ENCODE measurements at places on chromosomes 2 and 18. TPM values are rescaled to one million over a fixed set of nuclear protein-coding genes. Genes with fewer than 3 reads are reported as not detected.

GRCh38 chr2:9594366-9595054, 36.3 kb downstream of the YWHAQ start:
- DNase-seq, result peak; percentile 43

DNA sequence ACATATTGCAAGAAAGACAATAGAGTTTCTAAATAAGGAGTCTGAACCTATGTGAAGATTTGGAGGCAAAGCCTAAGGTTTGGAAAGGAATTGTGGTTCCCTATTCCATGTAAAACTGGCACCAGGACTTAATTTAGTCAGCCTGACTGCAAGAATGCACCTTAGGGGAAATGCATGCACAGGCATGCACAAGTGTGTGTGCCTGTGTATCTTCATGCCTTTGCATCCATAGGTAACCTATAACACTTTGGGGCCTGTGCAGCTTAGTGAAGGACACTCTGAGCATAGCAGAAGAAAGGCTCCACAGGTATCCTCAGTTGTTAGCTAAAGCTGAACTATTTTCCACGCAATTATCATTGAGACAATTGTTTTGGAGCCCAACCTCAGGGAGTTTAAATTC, 73.4 kb downstream of the RPRM start:
- no peak for DNase-seq

GRCh38 chr2:223901854-223902253, 43.3 kb downstream of the WDFY1 start:
- DNase-seq, result no peak

- DNase-seq, result no peak
Observed at GRCh38 chr2:73279852-73280251, 4.4 kb downstream of the FBXO41 start.

GRCh38 chr2:37802899-37803379, 122.1 kb upstream of the RMDN2 start:
- peak; percentile 86 for DNase-seq

GRCh38 chr2:128734521-128735295, 416.0 kb upstream of the HS6ST1 start:
- no peak for DNase-seq

GRCh38 chr2:72745679-72746368, 80.0 kb downstream of the EXOC6B start:
- peak; percentile 25 for DNase-seq

DNA sequence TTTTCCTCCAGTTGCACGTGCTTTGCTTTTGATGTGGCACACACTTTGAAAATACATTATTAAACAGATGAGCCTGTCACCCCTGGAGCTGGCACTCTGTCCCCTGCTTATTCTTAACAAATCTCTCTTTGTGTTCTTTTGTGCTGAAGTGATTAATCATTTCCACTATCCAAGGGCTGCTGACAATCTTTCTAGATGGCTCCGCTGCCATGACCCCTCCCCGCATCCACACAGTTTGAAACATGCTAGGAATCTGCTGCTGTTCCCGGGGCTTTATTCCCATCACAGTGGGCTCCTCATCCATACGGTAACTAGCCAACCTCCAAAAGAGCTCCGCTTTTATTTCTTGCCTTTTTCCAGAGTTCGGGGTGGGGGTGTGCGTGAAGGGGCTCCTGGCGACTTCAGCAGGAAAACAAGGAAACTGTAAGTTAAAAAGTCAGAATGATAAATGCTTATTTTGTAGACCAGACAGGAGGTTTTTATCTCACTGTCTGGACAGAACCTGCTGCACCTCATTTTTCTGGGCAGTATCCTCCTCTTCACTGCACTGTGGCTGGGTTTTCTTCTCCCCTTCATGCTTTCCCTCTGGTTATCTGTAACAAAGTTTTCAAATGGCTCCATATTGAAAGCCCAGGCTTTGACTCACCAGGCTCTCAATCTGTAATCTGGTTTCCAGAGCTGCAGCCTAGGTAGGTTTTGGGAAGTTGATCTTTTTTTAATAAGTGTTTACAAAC, 319.7 kb downstream of the AFF3 start:
- DNase-seq, result no peak

DNA sequence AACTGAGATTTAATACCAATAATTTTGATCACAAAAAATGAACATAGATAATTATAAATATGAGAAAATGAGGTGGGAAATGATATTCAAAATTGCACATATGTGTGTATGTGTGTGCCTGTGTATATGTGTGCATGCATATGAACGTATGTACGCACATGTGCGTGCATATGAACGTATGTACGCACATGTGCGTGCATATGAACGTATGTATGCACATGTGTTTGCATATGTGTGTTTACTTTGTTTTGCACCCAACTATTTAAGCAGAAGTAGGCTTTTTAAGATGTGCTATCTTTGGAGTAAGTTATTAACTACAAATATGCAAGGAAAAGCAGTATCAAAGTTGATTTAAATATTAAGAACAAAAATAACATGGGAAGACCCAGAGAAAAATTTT, 484.3 kb downstream of the EPHA4 start:
- no peak for DNase-seq

DNA sequence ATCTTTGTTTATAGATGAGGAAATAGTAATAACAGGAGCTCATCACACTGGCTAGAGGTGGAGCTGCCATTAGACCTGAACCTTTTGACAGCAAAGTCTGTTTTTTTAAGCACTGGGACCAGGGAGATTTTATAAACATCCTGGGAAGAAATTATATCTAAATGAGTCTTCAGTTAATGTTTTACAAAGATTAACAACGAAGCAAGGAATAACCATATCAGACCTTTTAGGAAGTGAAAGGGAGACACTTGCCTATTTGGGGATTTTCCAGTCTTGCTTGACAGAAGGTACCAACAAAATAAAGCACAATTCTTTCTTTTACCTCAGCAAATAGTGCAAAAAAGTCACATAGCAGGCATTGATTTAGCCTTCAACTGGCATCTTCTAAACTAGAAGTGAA, 777.0 kb downstream of the CPS1 start:
- no peak for DNase-seq

DNA sequence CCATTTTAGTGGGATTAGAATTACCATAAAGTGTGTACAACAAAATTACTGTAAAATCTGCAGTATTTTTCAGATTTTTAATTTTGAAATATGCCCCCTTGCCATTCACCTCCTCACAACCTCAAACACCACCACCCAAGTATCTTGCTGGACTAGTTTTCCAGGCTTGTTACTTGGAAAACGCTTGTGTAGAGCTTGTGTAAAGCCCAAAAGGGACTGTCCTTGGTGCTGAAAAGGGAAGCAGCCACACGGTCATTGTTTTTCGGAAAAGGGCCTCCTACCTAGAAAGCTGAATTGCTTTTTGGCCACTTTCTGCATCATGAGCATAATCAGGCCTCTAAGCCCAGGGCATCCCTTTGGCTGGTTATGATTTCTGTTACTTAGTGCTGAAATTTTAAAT, 563.4 kb downstream of the LRRTM4 start:
- DNase-seq, result no peak

- no peak for DNase-seq
Observed at GRCh38 chr2:56021579-56021978, 98.0 kb upstream of the EFEMP1 start.

DNA sequence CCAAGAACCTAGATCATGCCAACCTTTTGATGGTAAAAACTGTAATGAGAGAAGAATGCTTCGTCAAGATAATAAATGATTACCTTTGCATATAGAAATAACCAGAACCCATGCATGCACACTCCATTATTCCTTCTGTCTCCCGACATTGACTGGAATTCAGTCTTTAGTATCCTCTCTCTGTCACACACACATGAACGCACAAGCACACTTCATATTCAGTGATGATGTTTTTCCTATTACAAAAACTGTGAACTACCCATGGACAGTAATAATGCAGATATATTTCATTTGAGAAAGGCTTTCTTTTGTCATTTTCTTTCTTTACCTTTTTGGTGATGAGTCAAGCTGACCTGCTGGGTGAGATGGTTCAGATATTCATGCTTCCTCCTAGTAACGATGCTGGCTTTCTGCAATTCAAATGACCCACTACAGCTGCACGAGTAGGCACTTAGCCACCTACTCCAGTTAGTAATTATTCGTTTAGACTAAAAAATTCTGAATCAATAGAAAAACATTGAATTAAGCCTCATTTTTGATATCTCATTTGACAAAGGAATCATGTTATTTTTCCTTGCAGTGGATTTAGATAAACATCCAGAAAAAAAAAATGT, 382.2 kb downstream of the TGIF1 start:
- DNase-seq, result no peak

GRCh38 chr2:159744363-159744762, 32.1 kb downstream of the MARCHF7 start:
- no peak for DNase-seq

- no peak for DNase-seq
Observed at GRCh38 chr2:150119819-150120218, 367.6 kb downstream of the RND3 start.

GRCh38 chr18:26335571-26336487, 109.6 kb downstream of the TAF4B start:
- DNase-seq, result peak; percentile 44

GRCh38 chr18:13393338-13393737, 174.8 kb downstream of the LDLRAD4 start:
- DNase-seq, result no peak

DNA sequence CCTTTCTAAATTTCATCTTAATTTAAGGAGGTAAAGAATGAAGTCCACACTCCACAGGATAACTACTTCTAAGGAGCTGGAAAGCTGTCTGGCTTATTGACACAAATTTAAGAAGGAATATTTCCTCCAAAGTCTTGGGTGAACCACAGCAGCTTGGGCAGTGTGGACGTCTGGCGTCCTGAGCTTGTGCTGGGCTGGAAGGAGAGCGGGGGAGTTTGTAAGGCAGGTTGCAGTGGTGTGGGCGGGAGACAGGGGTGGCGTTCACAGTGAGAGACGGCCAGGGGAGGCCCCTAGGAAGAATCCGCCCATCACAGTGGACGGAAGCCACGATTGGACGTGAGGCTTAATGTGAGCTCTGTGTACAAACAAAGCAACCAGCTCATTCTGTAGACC, 25.7 kb downstream of the ADI1 start:
- no peak for DNase-seq

DNA sequence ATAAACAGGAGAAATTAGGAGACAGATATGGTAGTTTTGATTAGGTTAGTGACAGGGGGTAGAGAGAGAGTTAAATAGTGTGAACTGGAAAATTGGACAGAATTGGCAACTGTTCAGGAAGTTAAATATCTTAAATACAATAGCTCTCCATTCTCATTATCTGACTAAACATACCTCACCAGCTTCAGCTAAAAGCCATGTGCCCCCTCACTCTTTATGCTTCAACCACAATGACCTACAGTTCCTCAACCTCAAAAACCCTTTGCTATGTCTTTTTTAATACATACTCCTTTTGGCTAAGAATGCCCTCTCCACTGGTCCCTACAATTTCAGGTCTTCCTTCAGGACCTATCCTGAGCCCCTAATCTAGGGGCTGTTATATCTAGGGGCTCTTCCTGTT, 740.2 kb upstream of the ZEB2 start:
- DNase-seq, result no peak

DNA sequence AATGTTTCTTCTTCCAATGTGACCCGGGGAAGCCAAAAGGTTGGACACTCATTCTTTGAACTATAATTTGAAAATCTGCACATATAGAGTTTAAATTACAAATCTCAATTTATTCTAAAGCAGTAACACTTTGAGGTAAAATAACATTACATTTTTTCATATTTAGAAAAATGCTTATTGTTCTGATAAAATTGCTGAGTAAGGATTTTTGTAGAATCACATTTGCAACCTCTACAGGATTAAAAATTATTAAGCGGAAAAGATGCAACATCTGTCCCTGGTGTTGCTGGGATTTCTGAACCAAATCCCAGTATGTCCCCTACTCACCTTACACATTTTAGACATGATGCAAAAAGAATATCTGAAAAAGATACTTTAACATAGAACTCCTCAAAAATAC, 10.1 kb downstream of the ZNF519 start:
- no peak for DNase-seq

DNA sequence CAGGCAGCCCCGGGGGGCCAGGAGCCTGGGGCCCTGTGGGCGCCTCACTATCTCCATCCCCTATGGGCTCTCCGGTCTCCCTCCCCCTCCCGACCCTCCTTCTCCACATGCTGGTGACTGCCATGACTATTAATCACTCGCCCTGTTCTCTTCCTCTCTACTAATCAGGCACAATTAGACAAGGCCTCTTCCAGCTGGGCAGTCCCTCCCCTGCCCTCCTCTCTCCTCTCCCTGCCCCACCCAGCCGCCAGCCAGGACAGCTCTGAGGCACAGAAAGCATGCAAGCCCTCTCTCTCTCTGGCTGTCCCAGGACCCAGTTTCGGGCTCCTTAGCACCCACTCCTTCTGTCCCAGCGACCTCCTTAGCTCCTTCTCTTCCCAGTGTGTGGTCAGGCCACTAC, 5.8 kb downstream of the ASIC4 start:
- no peak for DNase-seq

DNA sequence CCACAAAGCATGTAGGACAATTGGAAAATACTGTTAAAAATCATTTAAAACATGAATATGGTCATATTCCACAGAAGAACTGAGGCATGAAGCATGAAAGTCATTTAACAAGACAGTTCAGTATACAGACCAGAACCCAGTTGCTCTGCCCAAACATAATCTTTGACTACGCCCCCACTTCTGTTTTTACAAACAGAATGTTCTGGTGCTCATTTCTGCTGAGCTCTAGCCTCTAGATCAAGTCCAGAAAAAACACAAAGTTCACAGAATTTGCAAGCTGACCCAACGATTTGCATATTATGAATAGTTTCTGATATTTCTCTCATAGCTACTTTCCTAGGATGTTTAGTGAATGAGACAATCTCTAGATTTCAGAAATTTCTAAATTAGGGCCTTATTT, 424.9 kb downstream of the PID1 start:
- no peak for DNase-seq

GRCh38 chr2:108169982-108170625, 69.7 kb upstream of the SULT1C3 start:
- DNase-seq, result no peak

DNA sequence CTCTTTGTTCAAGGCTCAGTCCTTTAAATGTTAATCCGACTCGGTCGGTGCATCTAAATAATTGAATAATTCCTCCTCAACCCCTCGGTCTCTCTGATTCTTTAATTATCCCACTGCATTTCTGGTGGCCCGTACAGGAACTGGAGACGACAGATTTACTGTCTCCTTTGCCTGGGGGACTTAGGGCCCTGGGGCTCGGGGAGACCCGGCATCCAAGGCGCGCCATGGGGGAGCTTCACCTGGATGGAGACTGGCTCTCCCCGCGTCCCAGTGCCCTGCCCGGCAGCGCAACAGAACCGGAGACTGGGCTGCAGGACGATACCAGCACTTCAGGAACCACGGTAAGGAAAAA, 47.7 kb upstream of the SELENOI start:
- no peak for DNase-seq

DNA sequence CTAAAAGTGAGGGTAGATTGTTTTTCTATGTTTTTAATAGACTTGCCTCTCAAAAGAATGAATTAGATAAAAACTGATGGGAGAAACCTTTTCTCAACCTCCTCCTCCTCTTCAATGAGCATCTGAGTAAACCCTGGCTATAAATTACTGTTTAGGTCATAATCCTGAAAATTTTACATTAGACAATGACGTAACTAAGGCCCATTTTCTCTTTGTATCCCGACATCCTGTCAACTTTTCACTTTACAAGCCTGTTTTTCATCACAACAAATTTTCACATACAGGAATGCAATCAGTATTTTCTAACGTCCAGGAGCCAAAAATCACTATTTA, 1.3 kb downstream of the SPIRE1 start:
- DNase-seq, result no peak

GRCh38 chr2:54876764-54877163, 153.3 kb downstream of the EML6 start:
- no peak for DNase-seq

TUBA4B gene
- not detected for polyA plus RNA-seq

RIT2 gene
- not detected for polyA plus RNA-seq

YPEL5 gene
- polyA plus RNA-seq, result 141 TPM

FECH gene
- polyA plus RNA-seq, result 63.4 TPM

CNDP1 gene
- polyA plus RNA-seq, result not detected

UPP2 gene
- polyA plus RNA-seq, result not detected

CFAP65 gene
- polyA plus RNA-seq, result not detected
